ENCODE measurements at places on chromosomes 1 and 21.

GRCh38 chr1:7912743-7913557, 27.7 kb downstream of the TNFRSF9 start:
- DNase-seq = no peak

GRCh38 chr1:158830904-158831507, at the start of gene MNDA:
Gene MNDA, plus strand, starts transcription at chr1:158831351. Its CDS starts 10,803 bp downstream, at chr1:158842154.
- DNase-seq = no peak

GRCh38 chr1:201370500-201370899, 7.0 kb downstream of the TNNT2 start:
- no peak for DNase-seq

- DNase-seq = no peak
These were observed 8.5 kb downstream of the UBQLN4 start for GRCh38 chr1:156045076-156045475.

- peak; percentile 25 for DNase-seq
These were observed 46.5 kb downstream of the KCNJ15 start for GRCh38 chr21:38303300-38303699.

DNA sequence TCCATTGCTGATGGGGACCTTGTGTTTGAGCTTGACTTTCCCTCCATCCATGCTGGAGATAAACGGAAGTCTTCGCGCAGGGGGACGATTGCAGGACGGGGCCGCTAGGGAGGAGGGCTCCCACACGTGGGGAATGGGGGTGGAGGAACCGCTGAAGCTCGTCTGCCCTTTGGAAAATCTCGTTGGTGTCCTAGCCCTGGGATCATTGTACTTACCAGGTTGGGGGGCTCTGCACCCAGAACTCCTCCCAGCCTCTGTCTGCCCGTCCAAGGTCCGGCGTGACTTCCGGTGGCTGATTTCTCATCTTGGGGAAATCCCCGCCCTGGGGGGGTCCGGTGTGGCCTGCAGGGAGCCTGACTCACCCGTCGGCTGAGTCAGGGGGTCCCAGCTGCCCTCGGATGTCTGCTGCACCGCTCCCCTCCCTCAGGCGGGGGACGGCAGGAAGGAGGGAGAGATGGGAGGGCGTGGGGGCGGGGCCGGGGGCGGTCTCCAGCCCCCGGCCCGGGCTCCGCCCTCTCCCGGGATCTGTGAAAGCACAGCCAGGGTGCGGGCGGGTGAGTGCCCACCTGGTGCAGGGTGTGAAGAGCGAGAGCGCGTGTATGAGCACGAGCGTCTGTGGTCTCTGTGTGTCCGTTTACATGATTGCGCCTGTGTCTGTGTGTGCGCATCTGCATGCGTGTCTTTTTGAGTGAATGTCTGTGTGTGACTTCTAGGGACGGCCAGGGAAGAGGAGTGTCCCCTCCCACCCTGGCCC, 35.8 kb downstream of the PIK3CD start:
- DNase-seq = peak; percentile 88

DNA sequence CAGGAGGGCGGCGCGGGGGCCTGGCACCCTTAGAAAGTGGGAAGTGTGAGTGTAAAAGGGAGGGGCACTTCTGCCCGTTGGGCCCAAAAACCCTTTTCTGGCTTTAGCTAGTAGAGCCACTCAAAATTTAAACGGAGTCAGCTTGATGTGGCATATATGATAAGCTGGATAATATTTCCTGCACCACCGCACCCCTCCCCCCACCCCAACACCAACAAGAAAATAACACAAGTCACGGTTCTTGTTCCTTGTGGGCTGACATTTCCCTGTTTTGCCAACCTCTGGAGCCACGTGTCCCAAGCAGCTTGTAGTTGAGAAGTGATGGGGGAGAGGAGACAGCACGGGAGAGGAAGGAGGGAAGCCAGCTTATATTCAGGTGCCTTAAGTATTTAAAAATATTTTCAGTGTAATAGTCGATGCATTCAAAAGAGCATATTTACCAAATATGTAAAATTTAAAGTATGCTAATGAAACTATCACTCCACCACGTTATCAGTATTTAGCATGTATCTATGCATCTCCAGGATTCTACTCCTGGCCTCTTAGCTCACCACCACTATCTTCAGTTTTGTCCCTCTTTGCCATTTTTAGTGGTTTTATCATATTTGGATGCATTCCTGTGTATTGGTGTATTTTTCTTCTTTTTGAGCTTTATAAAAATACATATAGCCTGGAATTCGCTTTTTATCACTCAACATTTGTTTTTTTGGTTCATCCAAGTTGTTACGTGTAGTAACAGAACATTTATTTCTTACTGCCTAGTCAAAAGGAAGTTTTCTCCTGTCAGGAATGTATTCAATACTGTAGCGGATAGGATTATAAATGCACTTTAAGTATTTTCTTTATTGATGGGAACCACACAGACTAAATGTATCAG, 773 bp upstream of the DDX59 start:
- DNase-seq = peak; percentile 47

DNA sequence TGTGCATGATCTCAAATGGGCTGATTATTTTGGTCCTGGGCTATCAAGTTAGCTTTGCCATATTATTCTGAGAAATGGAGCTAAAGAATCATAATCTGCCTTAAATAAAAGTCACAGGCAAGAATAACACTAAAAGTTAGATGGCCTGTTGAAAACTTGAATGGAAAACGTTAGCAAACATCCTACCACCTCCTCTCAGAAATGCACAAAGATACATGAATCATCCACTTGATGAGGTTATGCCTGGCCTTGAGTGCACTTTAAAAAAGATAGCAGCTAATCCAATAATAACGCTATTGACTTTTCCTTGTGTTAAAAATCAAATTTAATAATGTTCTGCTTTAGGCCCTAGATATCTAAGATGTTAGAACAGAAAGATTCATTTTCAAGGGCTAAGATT, 108.0 kb downstream of the KCNJ6 start:
- no peak for DNase-seq

GRCh38 chr1:227781314-227781930, 34.1 kb upstream of the PRSS38 start:
- DNase-seq = no peak

GRCh38 chr1:43637267-43637666, 12.7 kb upstream of the KDM4A start:
- no peak for DNase-seq

DNA sequence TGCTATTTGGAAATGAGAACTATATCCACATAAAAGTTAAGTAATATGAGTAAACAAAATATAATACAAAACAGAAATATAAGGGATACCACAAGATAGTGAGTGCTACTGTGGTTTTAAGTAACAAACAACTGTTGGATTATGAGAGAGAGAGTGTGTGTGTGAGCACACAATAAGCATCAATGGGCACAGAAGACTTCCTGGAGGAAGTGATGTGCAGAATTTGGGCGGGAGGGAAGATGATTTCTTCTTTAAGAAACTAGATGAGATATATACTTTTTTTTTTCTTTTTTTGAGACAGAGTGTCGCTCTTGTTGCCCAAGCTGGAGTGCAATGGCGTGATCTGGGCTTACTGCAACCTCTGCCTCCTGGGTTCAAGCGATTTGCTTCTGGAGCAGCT, 7.9 kb upstream of the IER5 start:
- DNase-seq = no peak

DNA sequence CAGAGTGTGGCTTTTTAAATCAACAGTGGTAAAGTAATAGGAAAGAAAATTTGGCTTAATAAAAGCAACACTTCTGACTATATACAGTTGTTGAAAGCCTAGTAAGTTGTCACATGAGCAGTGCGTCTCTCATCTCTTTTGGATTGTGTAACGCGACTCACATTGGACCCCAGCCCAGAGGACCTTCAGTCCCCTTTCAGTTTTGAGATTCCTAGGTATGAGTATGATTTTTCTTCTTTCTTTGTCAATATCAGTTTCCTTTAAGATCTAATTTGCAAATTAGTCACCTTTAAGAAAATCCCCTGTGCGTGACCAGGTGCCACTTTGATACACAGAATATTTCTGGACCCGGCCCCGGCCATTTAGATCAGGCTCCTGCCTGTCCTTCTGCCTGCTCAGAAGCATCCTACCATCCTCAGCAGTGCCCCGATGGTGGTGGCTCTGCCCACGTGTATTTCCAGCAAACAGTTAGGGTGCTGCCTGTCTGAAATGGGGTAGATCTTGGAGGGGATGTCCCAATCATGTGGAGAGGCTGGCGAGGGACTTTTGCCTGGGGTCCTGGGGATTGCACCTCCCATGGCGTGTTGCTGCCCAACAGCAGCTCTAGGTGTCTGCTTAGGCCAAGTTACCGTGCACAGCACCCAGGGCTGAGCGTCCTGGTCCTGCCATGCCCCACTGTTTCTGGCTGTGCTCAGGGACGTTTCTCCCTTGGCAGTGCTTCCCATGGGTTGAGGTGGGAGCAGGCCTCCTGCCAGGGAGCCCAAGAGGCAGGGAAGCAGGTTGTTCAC, 21.1 kb downstream of the SNAP47 start:
- DNase-seq = no peak

- DNase-seq = no peak
These were observed 40.3 kb downstream of the FH start for GRCh38 chr1:241479294-241479693.

- DNase-seq = no peak
These were observed 18.5 kb downstream of the ADORA1 start for GRCh38 chr1:203146042-203146369.

All from urothelium cell line (cell line).